ENCODE measurements at places on chromosomes 16 and 17. TPM values are rescaled to one million over a fixed set of nuclear protein-coding genes. Genes with fewer than 3 reads are reported as not detected.

OR3A3 gene
- total RNA-seq: not detected

CFAP119 gene
- total RNA-seq: 15.5 TPM

ABCC6 gene
- 59.9 TPM for total RNA-seq

KRTAP9-2 gene
- total RNA-seq: not detected

EXOSC6 gene
- total RNA-seq: 11.9 TPM

AKAP10 gene
- 24.8 TPM for total RNA-seq

INCA1 gene
- not detected for total RNA-seq

DNA sequence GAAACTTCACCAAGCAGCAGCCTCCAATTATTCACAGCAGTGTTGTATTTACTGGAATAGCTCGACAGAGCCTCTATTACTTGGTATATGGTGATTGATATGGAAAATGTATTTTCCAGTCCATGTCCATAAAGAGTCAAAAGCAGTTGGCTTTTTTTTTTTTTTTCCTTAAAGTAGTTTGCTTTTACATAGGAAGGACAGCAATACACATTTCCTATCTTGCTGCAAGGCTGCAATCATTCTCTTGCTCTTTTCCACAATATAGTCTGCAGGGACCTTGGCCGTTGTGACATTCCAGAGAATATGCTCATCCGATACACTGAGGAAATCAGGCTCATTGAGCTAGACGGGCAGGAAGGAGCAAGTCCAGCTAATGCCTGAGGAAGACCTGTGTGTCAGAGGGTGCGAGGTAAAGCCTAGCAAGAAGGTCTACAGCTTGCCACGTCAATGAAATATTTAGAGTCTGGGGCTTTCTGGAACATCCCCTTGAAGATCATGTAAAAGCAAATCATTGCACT, 131.1 kb downstream of the ENGASE start:
- no peak overlapping the region for H3K27ac ChIP-seq
- H3K36me3 ChIP-seq: no peaks in the 10 kb centered on the region
- no peak for DNase-seq
- H3K4me3 ChIP-seq: no peak overlapping the region

- no peaks in the 10 kb centered on the region for H3K27me3 ChIP-seq
- no peaks in the 10 kb centered on the region for H3K36me3 ChIP-seq
- H3K4me1 ChIP-seq: no peaks in the 10 kb centered on the region
These were observed 92.2 kb upstream of the CACNG3 start for GRCh38 chr16:24163935-24164334.

GRCh38 chr17:77420095-77420803, 279.5 kb downstream of the SEC14L1 start:
- peak overlapping the region; percentile 89 for H3K27ac ChIP-seq
- no peak for DNase-seq
- H3K27me3 ChIP-seq: no peaks in the 10 kb centered on the region

DNA sequence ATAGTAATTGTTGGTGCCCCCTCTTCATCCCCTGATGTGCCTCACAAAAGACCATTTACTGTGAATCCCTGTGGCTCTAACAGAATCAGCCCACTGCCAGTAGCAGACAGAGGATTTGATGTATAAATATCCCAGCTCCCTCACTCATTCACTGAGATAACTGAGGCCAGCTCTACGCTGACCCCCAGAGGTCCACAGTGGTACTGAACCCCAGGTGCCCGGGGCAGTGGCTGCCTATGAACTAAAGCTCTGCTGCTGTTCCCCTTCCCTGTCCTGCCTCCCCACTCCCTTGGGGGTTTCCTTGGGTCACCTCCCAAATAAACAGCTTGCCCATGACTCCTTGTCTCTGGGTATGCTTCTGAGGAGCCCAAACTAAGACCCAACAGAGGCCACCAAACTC, 295.8 kb downstream of the FOXL1 start:
- H3K27me3 ChIP-seq: peaks cover 19% of the 10 kb centered on the region
- H3K4me3 ChIP-seq: no peak overlapping the region
- no peaks in the 10 kb centered on the region for H3K36me3 ChIP-seq
- H3K4me1 ChIP-seq: no peaks in the 10 kb centered on the region
- no peak overlapping the region for H3K27ac ChIP-seq
- no peak for DNase-seq

- no peaks in the 10 kb centered on the region for H3K4me1 ChIP-seq
- H3K4me3 ChIP-seq: no peak overlapping the region
- no peaks in the 10 kb centered on the region for H3K36me3 ChIP-seq
- H3K27me3 ChIP-seq: peaks cover 56% of the 10 kb centered on the region
- DNase-seq: no peak
- H3K27ac ChIP-seq: no peak overlapping the region
These were observed 42.6 kb downstream of the SOX8 start for GRCh38 chr16:1024138-1024537.

DNA sequence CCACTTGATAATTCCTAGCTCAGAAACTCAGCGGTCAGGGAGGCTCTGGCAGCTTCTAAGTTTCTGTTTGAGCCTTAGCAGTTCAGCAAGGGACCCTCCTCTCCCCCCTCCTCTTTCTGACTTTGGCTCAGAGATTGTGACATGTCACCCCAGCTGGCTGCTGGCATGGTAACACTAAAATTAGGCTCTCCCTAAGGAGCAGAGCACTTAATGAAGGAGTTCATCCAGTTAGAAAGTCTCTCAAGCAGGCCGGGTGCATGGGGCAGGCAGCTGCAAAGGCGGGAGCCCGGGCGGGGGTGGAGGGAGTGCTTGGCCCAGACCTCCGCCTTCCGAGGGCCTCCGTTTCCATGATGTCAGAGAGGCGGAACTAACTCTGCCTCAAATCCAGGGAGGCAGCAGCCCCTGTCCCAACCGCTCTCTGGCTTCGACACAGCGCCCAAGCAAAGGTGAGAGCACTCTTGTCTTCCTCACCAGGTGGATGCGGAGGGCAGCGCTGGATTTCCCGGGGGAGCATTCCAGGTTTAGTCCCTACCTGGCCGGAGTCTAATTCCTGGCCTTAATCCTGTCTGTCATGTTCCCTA, 128.0 kb upstream of the PLCG2 start:
- peaks cover 8% of the 10 kb centered on the region for H3K4me1 ChIP-seq
- H3K27me3 ChIP-seq: no peaks in the 10 kb centered on the region
- no peaks in the 10 kb centered on the region for H3K36me3 ChIP-seq
- DNase-seq: peak; percentile 70

DNA sequence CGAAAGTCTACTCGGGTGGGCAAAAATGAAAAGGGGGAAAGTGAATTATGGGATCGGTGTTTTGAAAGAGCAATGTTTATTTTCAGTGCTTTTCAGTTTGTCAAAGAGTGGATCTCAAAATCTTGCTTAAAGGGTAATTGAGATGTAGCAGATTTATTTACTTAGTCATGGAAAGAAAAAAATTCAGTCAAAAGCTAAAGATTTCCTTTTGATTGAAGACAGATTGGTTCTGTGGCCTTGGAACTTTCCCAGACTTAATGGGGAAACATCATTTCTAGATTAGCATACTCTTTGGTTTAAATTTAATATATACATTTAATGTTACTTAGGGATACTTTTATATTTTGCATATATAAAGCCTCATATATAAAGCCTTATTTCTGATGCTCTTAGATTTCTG, 20.6 kb downstream of the PRKAR1A start:
- no peak overlapping the region for H3K4me3 ChIP-seq
- no peak for DNase-seq
- no peak overlapping the region for H3K27ac ChIP-seq
- no peaks in the 10 kb centered on the region for H3K4me1 ChIP-seq
- H3K36me3 ChIP-seq: no peaks in the 10 kb centered on the region

DNA sequence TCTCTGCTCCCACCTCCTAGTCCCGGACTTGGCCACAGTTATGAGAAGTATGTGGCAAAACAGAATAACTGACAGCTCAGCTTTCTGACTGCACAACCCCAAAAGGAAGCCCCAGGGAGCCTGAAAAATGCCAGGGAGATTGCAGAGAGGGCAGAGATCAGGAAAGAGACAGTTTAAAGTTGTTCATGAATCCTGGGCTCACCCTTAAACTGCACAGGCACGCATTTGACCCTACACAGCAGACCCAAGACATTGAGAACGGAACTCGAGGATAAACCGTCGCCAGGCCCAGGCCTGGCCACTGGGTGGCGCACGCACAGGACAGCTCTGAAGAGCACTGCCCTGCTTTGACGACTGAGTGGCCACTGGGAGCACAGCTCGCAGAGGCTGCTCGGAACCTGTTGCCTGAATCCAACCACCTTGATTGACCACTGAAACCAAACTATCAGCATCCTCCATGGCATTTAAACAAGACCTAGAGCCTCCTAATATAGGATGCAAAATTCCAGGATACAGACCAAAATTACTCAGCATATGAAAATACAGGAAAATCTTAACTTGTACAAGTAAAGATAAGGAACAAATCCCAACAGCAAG, 114.0 kb downstream of the C16orf95 start:
- peaks cover 5% of the 10 kb centered on the region for H3K27me3 ChIP-seq
- no peak overlapping the region for H3K4me3 ChIP-seq
- peak; percentile 68 for DNase-seq
- H3K27ac ChIP-seq: no peak overlapping the region
- no peaks in the 10 kb centered on the region for H3K4me1 ChIP-seq

DNA sequence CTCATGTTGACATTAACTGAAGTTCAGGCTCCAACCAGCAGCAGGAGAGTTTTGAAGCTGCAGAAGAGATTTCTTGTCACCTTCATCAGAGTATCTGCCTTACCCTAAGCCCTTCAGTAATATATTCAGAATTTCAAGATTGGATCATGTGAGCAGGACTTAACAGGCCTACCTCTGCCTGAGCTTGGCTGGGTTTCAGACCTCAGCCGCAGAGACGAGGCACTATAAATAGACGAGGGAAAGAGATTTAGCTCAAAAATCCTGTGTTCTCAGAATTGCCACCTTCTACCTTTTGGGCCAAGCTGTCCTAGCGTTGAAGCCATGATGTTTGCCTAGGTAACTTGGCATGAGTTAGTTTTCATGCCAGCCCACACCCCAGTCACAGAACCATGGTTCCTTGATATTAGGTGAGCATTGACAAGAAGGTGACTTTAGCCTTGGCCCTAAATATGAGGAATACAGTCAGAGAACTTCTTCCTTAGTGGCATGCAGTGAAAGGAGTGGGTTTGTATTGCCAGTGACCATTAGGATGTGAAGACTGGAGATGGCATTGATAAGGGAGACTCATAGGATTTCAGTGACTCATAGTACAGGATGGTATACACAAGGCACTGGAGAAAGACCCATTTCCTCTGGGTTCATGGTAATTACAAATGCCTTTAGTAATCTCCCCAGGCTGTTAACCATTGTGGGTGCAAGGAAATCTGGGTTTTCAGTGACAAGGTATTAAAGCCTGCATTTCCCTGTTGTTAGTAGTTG, 224.3 kb downstream of the MSI2 start:
- no peaks in the 10 kb centered on the region for H3K27me3 ChIP-seq
- H3K4me1 ChIP-seq: peaks cover 5% of the 10 kb centered on the region
- H3K36me3 ChIP-seq: no peaks in the 10 kb centered on the region
- H3K4me3 ChIP-seq: no peak overlapping the region
- no peak overlapping the region for H3K27ac ChIP-seq

- H3K36me3 ChIP-seq: no peaks in the 10 kb centered on the region
- peaks cover 39% of the 10 kb centered on the region for H3K4me1 ChIP-seq
- no peaks in the 10 kb centered on the region for H3K27me3 ChIP-seq
- peak overlapping the region; percentile 44 for H3K27ac ChIP-seq
These were observed 6.9 kb downstream of the SLC16A3 start for GRCh38 chr17:82235775-82236141.

GRCh38 chr16:27847030-27847550, 216.4 kb downstream of the GSG1L start:
- no peaks in the 10 kb centered on the region for H3K36me3 ChIP-seq
- H3K27me3 ChIP-seq: peaks cover under 1% of the 10 kb centered on the region
- no peak for DNase-seq

DNA sequence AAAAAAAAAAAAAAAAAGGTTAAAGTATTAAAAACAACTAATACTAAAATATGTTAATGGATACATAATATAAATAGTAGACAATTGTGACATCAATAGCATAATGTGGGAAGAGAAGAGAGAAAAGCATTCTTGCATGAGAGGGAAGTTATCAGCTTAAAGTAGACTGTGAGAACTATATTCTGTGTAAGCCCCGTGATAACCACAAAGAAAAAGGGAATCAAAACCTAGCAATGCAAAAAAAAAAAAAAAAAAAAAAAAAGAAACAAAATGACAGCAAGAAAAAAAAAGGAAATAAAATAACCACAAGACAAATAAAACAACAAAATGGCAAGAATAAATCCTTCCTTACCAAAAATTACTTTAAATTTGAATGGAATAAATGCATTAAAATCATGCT, 39.8 kb upstream of the MYLK3 start:
- H3K27me3 ChIP-seq: no peaks in the 10 kb centered on the region
- no peaks in the 10 kb centered on the region for H3K36me3 ChIP-seq
- H3K4me3 ChIP-seq: no peak overlapping the region
- no peak overlapping the region for H3K27ac ChIP-seq

DNA sequence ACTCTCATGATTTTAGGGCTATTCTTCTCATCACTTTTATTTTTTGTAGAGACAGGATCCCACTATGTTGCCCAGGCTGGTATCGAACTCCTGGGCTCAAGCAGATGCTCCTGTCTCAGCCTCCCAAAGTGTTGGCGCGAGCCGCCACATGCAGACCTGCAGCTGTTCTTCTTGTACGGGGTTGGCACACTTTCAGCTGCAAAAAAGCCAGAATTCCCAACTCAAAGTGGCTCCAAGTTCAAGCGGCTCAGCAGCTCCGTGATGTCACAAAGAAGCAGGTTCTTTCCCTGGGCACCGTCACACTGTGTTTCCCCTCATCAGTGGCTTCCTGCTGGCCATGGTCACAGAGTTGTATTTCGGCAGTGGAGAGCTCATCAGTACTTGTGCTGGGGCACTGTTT, 6.7 kb upstream of the SBK1 start:
- H3K4me1 ChIP-seq: no peaks in the 10 kb centered on the region
- H3K4me3 ChIP-seq: no peak overlapping the region
- H3K36me3 ChIP-seq: no peaks in the 10 kb centered on the region
- no peak overlapping the region for H3K27ac ChIP-seq

GRCh38 chr16:66473654-66474519, 46.8 kb downstream of the BEAN1 start:
- no peak overlapping the region for H3K27ac ChIP-seq
- peaks cover 14% of the 10 kb centered on the region for H3K27me3 ChIP-seq
- H3K36me3 ChIP-seq: no peaks in the 10 kb centered on the region
- no peak overlapping the region for H3K4me3 ChIP-seq

DNA sequence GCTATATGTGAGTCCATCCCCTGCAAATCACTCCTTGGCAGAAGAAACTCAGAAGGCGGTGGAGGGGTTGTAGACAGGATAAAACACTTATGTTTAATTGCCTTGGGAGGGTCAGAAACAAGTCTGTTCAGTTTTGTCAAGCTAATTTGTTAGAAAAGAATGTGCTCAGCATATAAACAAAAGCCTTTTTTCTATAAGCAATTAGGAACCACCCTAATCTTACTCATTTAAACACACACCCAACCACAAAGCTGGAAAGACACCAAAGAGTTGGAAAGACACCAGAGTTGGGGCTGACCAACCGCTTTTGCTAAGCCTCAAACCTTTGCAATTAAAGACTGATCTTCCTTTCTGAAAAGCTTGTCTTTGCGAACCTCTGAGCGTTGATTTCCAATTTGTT, 439.2 kb upstream of the ERCC4 start:
- no peaks in the 10 kb centered on the region for H3K4me1 ChIP-seq
- no peak overlapping the region for H3K4me3 ChIP-seq
- no peaks in the 10 kb centered on the region for H3K27me3 ChIP-seq
- H3K36me3 ChIP-seq: no peaks in the 10 kb centered on the region
- no peak for DNase-seq

GRCh38 chr16:68798398-68798797, 44.9 kb upstream of the TANGO6 start:
- H3K27me3 ChIP-seq: no peaks in the 10 kb centered on the region
- H3K27ac ChIP-seq: no peak overlapping the region
- no peak overlapping the region for H3K4me3 ChIP-seq
- peaks cover under 1% of the 10 kb centered on the region for H3K4me1 ChIP-seq
- DNase-seq: no peak

GRCh38 chr17:49359990-49360795, 1.9 kb downstream of the ZNF652 start:
- no peaks in the 10 kb centered on the region for H3K27me3 ChIP-seq
- DNase-seq: no peak
- H3K4me1 ChIP-seq: peaks cover 34% of the 10 kb centered on the region
